ENCODE measurements at places on chromosomes 5 and 9. TPM values are rescaled to one million over a fixed set of nuclear protein-coding genes. Genes with fewer than 3 reads are reported as not detected.

Gene IFNA13
- total RNA-seq = not detected

Gene ECSCR
- 0.33 TPM for total RNA-seq

Gene OSMR
- 73.0 TPM for total RNA-seq

Gene IGFBPL1
- total RNA-seq = not detected

Gene ABL1
- 107 TPM for total RNA-seq
